ENCODE measurements at places on chromosomes 1 and 21.

DNA sequence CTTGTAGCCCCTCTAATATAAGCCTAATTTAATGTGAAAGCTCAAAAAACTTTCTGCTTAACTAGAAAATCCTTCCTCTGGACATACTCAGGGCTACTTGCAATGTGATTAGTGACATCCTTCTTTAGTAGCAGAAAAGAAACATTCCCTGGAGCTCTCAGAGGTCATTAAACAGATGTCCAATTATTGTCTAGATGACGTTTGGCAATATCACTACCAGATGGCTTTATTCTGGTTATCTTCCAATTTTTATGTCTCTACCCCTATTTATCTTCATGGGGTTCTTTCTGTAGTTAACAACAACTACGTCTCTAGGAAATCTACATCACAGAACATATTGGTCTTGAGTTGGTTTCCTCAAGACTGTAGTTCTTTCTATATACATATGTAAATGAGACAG lies 44.2 kb downstream of the CTH start:
- no peak for DNase-seq

- no peak for DNase-seq
Observed at GRCh38 chr1:171844381-171844780, 3.1 kb downstream of the DNM3 start.

GRCh38 chr1:22920026-22920733 lies 52.5 kb downstream of the LACTBL1 start:
- no peak for DNase-seq

DNA sequence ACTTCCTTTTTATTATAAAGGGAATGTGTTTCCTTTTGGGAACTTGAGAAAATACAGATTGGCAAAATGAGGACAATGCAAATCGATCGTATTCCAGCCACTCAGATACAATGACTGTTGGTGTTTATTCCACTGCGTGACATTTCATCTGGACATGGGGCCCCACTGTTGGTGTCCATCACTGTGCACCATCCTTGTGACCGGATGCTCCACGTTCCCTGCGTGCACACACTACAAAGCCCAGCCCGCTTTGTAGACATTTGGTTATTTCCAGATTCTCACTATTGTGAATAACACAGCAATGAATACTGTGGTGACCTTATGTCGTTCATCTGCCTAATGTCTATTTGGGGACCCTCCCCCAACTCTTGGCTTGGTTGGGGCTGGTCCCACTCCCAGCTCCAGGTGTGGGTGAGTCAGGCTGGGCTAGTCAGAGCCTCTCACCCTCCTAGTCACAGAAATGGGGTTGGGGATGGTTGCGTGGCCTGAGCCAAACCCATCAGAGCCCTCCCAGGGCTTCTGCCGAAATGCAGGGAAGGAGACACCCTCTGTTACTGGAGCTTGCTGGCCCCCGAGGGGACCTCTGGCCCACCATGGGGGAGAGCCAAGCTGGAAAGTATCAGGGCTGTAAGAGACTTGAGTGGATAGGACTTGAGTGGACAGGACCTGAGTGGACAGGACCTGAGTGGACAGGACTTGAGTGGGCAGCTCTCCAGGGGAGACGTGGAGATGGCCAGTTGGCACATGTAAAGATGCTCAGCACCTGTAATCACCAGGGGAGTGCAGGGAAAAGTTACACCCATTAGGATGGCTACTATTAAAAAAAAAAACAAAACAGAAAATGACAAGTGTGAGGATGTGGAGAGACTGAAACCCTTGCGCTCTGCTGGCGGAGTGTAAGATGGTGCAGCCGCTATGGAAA lies 57.1 kb upstream of the ADARB1 start:
- no peak for DNase-seq

DNA sequence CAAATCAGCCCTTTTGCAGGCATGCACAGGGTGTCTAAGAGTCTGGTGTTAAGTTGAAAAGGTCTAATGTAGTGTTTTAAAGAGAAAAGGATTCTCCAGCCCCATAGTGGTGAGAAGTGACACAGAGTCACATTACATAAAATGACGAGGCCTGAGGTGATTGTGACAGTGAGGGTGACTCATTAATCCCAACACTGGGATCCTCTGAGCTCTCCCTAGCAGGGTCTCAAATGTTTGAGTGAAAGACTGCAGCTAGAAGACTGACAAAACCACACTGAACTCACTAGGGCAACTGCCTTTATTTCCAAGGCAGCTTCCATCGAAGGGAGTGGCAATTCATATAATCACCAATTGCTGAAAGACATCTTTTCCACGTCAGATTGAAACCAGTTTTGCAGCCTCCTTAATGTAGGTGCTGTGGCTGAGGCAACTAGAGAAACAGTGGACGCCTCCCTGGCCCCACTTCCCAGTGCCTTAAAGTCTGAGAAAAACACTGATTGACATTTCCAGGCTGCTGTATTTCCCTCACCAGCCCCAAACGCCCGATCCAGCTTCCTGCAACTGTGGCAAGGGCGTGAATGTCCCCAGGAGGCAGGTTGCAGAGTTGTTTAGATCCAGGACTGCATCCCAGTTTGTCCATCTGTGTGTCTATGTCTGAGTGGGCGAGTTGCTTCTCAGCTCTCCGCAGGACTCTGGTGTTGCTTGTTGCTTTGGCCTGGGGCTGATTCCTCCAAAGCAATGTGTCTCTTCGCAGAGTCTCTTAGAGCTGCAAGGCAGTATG lies 81.4 kb downstream of the RUNX1 start:
- DNase-seq: no peak

GRCh38 chr1:155979597-155980343 lies 1.4 kb upstream of the ARHGEF2 start:
- no peak for DNase-seq

GRCh38 chr1:8120693-8121260 lies 94.7 kb upstream of the ERRFI1 start:
- DNase-seq: no peak

- DNase-seq: no peak
Observed at GRCh38 chr1:20164694-20165202, 21.1 kb upstream of the UBXN10 start.

DNA sequence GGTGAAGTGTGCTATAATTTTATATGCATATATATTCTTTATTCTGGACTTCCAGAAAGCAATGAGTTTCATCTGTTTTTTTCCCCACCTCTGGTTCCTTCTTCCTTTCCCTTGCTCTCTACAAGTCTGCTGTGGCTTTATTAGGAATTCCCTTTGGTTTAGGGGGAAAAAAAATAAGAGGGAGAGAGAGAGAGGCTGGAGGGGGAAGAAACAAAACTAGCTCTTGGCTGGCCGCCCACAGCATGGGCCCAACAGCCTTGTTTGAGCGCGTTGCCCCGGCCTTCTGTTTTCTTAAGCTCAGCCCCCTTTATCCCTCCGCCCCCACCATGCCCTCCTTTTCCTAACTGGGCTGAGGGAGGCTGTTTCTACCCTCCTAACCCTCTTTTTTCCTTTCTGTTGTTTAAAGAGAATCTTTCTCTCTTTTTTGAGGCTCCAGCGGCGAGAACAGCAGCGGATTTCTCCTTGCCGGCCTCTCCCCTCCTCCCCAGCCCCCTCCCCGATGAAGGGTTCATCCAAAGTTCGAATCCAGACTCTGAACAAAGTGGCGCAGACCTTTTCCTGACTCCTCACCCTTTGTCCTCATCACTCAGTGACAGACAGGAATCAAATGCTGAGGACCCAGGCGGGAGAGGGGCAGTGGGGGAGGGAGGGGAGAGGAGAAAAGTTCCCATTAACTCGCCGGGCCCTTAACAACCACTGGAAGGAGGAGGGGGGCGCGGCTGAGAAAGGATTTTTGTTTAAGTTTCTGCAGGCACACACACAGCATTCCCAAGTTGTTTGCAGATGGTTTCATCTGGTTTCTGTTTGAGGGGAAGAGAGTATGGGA lies 29.7 kb downstream of the PBX1 start:
- DNase-seq: no peak

DNA sequence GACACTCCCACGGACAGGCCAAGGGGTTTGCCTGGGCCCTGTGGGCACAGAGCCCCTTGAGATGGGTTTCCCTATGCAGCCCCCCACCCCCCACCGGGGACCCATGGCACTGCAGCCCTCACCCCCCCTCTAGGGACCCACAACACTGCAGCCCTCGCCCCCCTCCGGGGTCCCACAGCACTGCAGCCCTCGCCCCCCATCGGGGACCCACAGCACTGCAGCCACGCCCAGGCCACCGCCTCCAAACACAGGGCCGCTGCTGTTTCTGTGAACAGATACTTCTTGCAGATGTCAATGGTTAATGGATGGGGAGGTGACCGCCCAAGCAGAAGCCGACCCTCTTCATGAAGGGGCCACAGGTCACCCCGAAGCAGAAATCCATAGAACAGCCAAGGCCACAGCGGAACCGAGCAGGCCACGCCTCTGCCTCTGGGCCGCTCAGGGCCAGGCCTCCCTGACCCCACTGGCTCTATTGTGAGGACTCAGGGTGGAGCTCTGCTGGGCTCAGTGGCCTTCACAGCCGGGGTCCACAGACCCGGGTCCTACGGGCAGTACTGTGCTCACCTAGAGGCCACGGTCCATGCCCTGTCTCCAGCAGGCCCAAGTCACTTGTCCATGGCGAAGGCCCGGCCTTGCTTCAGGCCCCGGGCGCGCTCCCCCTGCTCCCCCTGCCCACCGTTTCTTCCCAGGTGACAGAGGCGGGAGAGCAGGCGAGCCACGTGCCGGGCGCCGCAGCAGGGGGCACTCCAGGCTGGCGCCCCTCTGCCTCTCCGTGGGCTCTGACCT lies 4.1 kb upstream of the POFUT2 start:
- no peak for DNase-seq

DNA sequence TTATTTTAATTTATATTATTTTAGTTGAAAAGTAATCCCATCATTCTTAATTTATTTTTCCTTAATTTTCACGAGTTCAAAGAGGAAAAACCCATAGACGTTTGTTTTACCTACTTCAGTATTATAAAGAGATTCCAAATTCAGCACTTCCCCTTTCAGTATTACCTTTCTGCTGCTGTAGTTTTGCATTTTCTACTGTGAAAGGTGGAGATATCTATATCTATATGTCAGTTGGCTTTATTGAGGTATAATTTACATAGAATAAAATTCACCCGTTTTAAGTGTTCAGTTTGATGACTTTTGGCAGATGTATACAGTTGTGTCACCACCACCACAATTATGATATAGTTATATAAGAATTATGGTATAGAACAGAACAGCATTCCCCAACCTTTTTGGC lies 33.0 kb downstream of the MAST2 start:
- no peak for DNase-seq

- no peak for DNase-seq
Observed at GRCh38 chr1:61343734-61344420, 261.5 kb downstream of the NFIA start.

DNA sequence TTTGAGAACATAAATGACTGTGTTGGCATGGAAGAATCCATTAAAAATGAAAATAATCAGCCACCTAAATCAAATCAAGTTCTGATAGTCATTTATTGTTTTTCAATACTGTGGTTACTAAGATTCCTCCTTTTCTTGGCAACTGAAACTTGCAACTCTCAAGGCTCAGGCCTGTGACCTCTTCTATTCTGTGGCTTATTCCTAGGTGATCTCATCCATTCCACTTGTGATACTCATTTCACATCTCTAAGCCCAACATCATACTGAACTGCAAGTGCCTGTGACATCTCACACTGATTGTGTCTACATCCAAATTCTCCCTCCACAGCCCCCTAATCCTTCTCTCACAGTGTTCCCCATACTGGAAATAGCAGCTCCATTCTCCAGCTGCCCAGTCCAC lies 4.8 kb upstream of the ST6GALNAC5 start:
- DNase-seq: no peak

DNA sequence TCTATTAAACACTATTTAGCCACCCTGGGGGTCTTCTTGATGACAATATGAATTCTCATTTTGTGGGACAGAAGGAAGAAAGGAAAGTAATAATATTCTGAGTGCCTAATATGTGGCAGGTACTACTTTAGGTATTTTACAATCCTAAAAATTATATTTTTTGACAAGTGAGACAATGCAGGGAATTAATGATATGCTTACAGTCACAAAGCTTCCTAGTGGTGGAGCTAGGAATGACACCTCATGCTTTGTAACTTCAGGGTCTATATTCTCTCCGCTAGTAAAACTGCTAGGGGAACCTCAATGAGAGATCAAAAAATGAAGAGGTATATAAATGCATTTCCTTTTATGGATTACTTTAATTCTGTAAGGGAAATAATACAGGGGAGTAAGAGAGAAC lies 44.3 kb downstream of the TPR start:
- DNase-seq: no peak

GRCh38 chr1:231091831-231092301 lies 51.8 kb upstream of the FAM89A start:
- DNase-seq: no peak

DNA sequence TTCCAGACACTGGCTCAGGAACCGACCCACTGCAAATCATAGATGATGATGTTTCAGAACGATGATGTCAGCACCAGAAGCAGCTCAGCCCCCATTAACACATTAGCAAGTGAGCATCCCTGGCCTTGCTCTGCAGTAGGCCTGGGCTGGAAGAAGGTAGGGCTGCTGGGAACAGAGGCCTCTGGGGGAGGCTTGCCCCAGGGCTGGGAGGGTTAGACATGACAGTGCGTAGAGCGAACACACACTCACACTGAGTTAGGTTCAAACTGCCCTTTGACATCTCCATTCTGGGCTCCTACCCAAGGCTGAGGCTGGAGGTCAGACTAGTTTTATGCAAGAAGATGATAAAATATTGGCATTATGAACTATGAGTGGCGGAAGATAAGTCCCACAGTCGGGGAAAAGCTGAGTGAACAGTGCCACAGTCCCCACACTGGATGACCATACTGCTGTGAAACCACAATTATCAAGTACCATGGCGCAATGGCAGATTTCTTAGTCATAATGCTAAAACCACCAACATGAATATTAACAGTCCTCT lies 91.1 kb downstream of the DMRTB1 start:
- no peak for DNase-seq

DNA sequence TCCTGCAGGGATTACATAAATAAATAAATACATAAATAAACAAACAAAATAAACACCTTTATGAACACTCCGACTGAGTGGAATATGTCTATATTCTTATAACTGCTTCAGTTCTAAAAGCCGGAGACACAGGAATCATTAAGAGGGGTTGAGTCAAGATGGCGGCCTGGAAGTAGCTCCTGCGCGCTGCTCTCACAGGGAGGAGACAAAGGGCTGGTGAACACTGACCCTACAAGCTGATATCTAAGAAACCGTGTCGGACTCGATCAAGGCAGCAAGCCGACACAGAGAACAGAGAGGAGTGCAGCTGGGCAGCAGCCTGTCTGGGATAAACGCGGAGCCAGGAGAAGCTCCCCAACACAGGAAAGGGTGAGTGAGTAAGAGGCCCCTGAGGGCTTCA lies 1098.6 kb upstream of the NCAM2 start:
- no peak for DNase-seq

GRCh38 chr1:40276122-40276521 lies 18.1 kb downstream of the ZMPSTE24 start:
- DNase-seq: no peak

- DNase-seq: no peak
Observed at GRCh38 chr21:18157406-18157805, 87.2 kb upstream of the CHODL start.

- no peak for DNase-seq
Observed at GRCh38 chr1:175708787-175709186, 34.6 kb downstream of the TNR start.

DNA sequence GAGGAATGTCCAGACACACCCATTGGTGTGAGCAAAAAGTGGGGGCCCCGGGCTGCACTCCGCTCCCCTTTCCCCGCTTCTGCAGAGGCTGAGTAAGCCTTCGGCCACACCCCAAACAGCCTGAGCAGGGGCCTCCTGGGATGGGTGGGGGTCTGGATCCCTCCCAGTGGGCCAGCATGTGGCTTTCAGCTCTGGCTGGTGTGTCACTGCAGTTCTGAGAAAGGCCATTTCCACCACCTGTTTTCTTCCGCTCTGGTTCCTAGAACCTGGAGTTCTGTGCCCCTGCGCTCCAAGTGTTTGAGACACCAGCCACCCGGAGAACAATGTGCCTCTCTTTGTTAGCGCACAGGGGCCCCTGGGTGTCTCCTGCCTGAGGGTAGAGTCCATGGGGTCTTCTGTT lies 30.9 kb downstream of the SLC37A1 start:
- DNase-seq: no peak
